ENCODE measurements at places on chromosomes 5 and 9.

DNA sequence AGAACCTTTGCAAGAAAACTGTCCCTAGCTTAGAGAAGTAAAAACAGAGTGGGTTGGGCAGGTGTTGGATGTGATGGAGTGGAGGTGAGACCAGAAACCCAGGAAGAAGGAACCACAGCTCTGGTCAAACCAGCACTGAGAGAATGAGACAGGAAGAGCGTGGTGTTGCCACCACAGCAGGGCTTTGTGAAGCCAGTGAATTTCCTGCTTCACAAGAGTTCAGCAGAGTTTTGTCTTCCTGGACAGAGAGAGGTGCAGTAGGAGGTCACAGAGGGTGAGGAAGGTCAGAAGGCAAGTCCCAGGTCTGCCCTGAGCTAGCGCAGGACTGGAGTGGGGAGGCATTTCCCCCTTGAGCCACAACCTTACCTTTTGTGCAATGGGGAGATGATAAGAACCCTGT lies 2306.2 kb upstream of the ACO1 start:
- no peak for DNase-seq

DNA sequence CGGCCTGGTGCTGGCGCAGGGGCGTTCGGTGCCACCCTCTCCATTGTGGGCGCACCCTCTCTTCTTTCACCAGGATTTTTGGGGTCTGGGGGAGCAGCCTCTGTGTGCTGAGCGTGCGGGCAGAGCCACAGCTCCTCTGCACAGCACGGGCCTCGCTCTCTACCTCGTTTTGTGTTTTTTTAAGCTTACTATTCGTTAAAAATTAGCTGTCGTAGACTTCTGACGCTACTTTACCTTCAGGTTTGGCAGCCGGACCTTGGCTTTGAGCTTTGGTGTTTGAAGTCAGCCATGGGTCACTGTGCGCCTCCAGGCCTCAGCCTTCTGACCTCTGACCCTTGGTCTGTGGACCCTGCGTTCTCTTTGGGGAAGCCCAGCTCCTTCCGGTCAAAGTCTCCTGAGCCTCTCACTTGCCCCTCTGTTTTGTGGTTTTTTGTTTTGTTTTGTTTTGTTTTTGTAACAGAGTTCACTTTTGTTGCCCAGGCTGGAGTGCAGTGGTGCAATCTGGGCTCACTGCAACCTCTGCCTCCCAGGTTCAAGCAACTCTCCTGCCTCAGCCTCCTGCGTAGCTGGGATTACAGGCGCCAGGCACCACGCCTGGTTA lies 88.2 kb upstream of the CACNA1B start:
- DNase-seq = no peak

DNA sequence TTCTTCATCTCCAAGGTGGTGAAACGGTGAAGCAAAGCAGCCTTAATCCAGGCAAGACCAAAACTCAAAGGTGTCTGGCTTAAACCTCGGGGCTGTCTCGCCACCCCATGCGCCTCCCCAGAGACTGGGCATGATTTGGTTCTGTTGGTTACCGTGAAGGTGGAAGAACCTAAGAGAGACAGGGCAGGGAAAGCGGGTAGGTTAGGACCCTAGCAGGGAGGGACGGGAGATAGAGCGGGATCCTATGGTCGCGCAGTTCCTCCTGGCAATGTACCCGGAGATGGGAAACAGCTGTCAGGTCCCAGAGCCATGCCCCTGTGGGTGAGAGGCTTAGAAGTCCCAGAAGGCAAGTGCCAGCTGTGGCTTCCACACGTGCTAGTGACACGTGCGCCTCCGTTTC lies 418.3 kb upstream of the IRX1 start:
- no peak for DNase-seq

DNA sequence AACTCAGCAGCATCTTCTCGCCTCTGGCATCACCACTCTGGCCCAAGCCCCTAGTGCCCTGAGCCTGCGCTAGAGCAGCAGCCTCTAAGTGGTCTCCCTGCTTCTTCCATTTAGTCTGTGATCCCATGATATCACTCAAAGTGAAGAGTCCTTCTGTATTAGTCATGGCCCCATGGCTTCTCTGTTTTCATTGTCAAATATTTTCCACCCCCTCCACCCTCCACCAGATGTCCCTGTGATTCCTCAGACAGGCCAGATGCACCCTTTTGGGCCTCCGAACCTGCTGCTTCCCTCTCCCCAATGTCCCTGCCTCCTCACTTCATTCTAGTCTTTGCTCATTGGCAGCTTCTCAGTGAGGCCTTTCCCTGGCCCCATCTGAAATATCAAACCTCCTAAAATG lies 299.2 kb downstream of the SPOCK1 start:
- no peak for DNase-seq
